T follicular helper cell (primary cell): ENCODE measurements at places on chromosomes 6 and 20.

- DNase-seq = no peak
These were observed 128.2 kb upstream of the AFDN start for GRCh38 chr6:167698540-167698939.

GRCh38 chr6:108622641-108623298 lies 62.1 kb downstream of the FOXO3 start:
- DNase-seq = no peak

DNA sequence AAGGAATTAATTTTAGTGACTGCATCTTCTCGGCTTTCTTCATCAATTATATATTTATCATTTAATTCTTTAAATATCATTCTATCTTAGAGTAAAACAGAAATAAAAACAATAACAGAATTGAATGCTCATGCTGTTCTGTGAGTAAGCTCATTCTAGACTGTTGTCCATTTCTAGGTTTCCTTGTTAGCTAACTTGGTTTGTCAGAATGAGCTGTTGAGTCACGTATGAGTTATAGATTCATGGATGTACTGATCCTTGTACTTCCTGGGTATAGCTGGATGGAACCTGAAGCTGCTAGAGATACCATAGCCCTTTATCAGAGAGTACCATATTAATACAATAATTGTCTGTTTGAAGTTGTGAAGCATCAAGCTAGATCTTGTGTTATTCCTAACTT lies 515.3 kb downstream of the TENT5A start:
- DNase-seq = no peak

DNA sequence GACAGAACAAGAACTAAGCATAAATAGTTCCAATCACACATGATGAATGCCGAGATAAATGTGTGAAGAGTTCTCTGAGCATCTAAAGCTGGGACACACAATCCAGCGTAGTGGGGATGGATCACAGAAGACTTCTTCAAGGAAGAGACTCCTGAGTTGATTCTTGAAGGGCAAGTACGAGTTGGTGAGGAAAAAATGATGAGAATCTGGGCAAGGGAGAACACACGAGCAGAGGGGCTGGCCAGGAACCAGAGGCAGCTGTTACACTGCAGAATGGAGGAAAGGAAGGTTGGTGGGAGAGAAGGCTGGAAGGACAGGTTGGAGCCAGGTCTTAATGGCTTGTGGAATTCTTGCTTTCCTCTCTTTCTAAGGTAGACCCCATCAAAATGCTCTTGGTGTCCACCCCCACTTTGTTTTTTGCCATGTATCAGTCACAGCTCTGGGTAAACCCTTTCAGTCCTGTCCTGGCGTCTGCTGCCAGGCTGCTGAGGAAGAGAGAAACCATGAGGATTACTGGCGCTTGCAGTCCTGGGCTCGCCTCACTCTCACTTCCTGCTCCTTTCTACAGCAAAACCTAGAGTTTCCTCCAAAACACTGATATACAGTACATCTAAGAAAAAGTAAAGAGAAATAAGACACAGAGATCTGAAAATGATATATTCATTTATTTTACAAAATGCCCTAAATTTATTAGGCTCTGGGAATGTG lies 127.6 kb upstream of the FAM184A start:
- no peak for DNase-seq

GRCh38 chr6:17703256-17703694 lies 3.5 kb downstream of the NUP153 start:
- DNase-seq = no peak

DNA sequence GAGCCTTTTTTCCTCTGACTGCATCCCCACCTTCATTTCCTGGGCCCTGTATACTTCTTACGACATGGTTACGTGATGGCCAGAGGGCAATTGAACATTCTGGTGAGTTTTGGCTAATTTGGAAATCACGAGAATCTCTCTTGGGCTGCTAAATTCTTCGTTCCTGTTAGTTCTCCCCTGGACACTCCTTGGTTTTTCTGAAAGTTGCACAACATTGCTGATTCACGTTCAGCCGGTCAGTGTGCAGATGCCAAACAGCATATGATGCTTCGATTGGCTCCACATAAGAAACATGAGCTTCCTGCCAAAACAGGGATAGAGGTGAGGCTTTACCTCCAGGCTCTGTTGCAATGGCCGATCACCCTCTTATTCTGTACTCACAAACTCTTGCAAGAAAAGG lies 119.4 kb upstream of the LY86 start:
- no peak for DNase-seq

GRCh38 chr6:133040094-133040802 lies 200.9 kb upstream of the EYA4 start:
- DNase-seq = no peak

GRCh38 chr20:58452667-58453255 lies 62.4 kb downstream of the APCDD1L start:
- DNase-seq = no peak

GRCh38 chr20:42483730-42484303 lies 705.9 kb downstream of the PTPRT start:
- no peak for DNase-seq

DNA sequence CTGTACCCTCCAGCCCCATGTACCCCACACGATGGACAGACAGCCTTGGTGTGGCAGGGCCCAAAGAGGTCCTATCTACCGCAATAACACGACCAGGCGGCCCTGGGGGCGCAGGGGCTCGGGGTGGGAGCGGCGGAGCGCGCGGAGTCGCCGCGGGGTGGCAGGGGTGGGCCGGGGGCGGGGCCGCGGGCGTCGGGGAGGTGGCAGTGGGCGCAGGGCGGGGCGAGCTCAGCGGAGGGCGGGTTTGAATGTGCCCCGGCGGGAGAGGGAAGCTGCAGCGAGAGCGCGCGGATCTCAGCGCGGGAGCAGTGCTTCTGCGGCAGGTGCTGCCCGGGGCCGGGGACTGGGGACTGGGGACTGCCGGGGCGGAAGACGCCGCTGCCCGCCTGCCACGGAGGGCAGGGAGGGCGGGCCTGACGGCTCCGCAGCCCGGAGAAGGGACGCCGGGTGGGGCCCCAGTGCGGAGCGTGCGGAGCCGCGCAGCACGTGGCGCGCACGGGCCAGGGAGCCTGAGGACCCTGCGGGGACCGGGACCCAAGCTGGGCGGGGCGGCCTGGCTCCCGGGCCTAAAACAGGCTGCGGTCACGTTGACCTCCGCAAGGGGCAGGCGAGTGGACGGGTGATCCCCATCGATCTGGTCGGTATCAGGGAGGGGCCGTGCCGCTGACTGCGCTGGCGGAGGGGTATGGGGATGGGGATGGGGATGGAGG lies at the start of gene SLC29A1:
SLC29A1 (plus strand) TSS at position 277 of the 710 bp plus-strand sequence. CDS start 3,719 bp downstream, outside the sequence.
- DNase-seq = peak; percentile 78

DNA sequence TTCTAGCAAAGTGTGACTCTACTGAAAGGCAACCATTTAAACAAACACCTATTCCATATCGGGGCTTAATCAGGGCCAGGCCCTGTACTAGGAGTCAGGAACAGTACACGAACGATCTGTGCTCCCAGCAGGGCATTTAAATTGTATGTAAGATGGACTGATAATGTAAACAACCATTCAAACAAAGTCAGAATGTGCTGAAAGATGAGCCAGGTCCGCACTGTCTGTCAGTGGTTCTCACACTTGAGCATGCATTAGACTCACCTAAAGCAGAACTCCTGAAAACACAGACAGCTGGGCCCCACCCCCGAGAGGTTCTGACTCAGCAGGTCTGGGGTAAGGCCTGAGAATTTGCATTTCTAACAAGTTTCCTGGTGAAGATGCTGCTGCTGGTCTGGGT lies 81.6 kb downstream of the PXDC1 start:
- no peak for DNase-seq

- no peak for DNase-seq
These were observed 96.2 kb downstream of the SESN1 start for GRCh38 chr6:108998485-108998884.

DNA sequence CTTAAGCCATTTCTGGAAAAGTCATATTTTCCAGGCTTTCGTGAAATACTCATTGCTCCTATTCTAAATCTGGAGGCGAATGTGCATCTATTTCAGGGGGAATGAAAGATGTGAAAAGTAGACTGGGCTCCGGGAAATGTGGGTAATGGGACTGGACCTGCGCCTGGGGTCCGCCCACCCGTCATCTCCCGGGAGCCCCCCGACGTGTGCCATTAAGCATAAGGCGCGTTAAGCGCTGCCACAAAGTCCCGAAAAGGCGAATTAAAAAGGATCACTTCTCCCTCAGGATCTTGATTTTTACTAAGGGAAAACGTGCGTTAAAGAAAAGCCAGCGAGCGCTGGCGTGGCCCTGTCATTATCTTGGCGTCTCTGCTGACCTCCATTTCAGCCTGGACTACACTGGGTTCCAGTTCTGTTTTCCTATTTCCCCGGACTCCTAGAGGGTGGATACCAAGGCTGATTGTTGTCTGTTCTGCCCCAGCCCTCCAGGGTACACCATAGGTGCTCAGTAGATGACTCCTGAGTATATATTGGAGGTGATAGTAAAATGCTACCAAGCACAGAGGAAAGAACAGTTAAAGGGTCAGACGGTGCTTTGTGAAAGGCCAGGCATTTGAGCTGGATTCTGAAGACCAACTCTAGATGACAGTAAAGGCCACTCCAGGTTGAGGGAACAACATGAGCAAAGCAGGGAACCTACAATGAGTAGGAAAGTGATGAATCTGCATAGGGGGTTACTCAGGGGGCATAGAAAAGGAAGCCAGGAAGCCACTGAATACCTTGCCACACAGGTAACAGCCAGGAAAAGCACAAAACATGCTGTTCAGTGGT lies 89.2 kb upstream of the ARID1B start:
- no peak for DNase-seq

- DNase-seq = no peak
These were observed 18.0 kb downstream of the ADRM1 start for GRCh38 chr20:62320581-62321354.

- no peak for DNase-seq
These were observed 10.4 kb downstream of the PXT1 start for GRCh38 chr6:36432151-36432671.

DNA sequence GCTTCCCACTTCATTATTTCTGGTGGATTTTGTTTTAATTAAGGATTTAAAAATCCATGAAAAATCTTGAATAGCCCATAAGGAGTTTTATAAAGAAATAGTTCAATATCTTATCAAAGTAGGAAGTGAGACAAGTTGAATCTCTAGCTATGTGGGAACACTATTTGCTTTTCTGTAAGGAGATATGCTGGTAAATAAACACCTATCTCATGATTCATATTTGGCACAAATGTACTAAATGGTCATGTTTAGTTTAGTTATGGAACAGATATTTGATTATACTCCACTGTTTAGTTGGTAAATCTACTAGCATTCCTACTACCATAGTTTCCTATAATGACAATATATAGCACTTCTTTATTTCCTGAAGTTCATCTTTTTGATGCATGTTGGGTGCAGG lies 239.9 kb upstream of the CEP162 start:
- no peak for DNase-seq

DNA sequence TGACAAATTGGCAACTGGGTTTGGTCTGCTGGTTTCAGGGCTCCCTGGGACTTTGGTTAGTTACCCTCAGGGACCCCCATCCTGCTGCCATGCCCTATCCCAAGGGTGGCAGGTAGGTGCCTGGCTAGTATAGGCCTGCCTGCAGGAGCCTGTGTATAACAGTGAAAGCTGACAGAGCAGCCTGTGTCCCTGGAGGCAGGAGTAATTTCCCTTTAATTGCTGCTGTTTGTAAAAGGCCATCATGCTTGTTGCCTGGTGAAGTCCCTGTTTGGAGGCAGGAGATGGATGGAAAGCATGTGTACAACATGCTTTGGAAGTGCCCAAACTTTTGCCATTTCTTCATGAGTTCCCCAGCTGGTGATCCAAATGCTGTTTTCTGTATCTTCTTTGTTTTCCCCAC lies 30.1 kb downstream of the CMTR1 start:
- DNase-seq = no peak

GRCh38 chr6:42084889-42085288 lies 34.6 kb downstream of the TAF8 start:
- DNase-seq = no peak

DNA sequence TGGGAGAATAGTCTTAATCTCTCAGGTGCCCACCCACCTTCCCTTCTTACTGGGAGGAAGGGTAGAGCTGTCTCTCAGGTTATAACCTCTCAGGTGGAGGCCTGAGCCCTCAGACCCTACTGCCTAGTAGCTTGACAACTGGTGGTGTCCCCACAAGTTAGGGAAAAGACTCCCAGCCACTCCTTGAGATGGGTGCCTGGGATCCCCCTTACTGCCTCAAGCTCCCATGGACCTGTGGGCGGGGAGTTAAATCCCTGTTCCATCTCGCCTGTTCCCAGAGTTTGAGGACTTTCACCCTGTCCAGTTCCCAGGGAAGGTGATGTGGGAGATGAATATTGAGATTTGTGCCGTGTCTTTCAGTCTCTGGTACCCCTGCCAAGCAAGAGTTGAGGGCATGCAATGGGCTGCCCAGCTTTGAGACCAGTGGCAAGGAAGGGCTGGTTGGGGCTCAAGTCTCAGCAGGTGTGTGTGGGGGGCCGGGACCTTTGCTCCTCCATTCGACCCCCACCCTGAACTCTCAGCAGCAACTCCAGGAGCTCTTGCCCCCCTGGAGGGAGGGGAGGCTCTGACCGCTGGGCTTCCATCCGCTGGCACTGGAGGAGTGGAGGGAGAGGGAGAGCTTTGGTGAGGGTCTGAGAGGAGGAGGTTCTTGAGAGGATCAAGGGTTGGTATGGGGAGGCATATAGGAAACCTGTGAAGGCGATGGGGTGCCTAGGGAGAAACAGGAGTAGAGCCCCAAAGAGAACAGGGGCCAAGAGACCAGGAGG lies 1.1 kb upstream of the PBX2 start:
- no peak for DNase-seq

GRCh38 chr6:47097092-47097945 lies 55.2 kb upstream of the ADGRF1 start:
- no peak for DNase-seq

DNA sequence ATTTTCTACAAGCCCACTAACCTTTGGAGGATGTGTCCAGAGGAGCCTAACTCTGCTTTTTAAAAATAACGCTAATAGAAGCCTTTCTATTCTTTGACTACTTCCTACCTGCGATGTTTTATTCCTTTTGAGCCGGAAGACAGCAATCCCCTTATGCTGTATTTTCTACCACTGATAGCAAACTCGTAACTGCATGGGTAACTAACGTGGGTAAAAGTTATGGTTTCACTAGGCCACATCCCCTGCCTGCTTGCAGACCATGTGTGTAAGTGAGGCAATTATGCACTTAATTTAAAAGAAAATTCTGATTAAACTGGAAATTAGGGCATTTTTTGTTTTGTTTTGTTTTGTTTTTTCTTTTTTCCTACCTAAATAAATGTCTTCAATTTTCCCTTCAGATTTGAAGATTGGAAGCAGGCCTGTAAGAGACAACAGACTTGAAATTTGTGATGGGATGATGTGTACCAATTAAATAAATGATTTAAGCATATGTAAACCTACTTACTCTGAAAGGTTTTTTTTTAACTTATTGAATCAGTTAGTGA lies 931 bp downstream of the UFL1 start:
- no peak for DNase-seq

DNA sequence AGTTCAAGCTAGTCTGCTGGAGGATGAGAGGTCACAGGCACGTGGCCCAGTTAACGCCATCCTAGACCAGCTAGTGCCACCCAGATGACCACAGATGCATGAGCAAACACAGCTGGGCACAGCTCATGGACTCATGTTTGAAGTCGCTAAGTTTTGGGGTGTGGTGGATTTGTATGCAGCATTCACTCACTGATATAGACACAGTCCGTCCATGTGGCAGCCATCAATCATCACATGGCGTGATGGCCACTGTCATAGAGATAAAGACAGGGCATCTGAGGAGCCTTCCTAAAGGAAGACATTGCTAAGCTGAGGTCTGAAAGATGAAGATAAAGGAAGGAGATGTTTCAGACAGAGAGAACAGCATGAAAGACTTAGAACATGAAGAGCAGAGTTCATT lies 154.4 kb upstream of the JAG1 start:
- no peak for DNase-seq
